NCI-H510A (cell line): ENCODE measurements at places on chromosomes 12 and 14.

GRCh38 chr12:131783915-131784541 lies 44.2 kb upstream of the MMP17 start:
- no peak for DNase-seq

DNA sequence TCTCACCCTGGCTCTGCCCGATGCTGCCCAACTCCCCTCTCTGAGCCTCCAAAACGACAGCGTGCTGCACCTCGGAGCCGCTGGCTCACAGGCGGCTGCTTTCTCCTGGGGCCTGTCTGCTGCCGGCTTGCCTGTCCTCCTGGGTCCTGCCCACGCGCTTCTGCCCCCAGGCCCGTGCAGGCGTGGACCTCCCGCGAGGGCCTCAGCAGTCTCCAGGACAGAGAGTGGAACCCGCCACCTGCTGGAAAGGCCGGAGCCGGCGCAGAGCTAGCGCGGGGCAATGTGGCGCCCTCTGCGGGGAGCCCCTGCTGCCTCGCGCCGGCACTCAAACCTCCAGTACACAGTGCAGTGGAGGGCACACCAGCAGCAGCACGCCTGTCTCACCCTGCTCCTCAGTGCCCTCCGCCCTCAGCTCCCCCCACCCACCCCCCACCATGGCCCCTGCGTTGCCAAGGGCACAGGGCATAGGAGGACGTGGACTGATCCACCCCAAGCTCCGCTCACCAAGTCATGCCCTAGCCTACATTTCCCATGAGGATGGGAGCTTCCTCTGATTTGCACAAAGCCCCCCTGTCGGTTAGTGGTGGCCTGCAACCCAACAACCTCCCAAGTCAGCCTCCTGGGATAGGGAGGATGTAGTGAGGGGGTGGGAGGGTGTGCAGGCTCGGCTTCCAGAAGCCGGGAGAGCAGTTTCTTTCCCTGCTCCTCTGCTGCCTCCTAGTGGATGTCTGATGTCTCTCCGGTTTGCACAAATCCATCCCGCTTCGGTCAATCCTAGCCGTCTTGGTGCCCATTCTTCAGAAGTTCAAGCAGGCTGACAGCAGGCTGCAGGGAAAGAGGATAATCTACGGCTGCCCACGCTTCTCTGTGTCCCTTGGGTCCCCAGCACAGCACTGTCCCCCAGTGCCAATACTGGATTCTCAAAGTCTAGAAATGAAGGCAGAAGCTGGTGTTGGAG lies 25.2 kb downstream of the KRT8 start:
- peak; percentile 76 for DNase-seq

GRCh38 chr14:104882325-104882973 lies 17.4 kb downstream of the CEP170B start:
- DNase-seq: peak; percentile 78

GRCh38 chr14:79056879-79057278 lies 886.7 kb downstream of the NRXN3 start:
- DNase-seq: no peak

GRCh38 chr12:40263616-40264409 lies 39.0 kb downstream of the LRRK2 start:
- DNase-seq: no peak

GRCh38 chr14:100675699-100676684 lies 50.7 kb upstream of the DLK1 start:
- no peak for DNase-seq

- DNase-seq: no peak
Measured at GRCh38 chr12:6952863-6953441, 1.8 kb downstream of the PTPN6 start.

- DNase-seq: no peak
Measured at GRCh38 chr12:116591855-116592637, 32.9 kb downstream of the MAP1LC3B2 start.
